Stimulated activated CD4-positive, alpha-beta T cell treated with anti-CD3 and anti-CD28 coated beads, Interleukin-12 subunit alpha, Interleukin-12 subunit beta, amount 100 ng/mL, for 48 hours (primary cell): ENCODE measurements at places on chromosomes 16 and 17.

GRCh38 chr17:61354895-61355874, 44.5 kb upstream of the TBX2 start:
- DNase-seq, result no peak

- peak; percentile 8 for DNase-seq
These were observed 59.3 kb downstream of the JPH3 start for GRCh38 chr16:87661561-87661960.

DNA sequence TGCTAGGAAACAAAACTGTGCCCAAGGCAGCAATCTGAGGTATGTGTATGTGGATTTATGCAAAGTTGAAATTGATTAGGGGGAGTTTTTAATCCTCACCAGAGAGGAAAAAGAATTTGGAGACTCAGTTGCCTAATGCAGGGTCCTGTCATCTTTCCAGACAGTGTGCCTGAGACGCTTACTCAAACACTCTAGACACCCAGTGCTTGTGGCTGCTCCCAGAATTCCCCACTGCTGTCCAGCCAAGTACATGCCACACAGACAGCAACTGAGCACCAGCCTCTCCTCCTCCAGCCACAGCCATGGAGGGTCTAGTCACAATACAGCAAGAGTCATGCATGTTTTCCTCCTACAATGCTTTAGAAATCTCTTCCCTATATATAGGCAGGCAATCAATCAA, 118.1 kb downstream of the HIC1 start:
- DNase-seq, result no peak

DNA sequence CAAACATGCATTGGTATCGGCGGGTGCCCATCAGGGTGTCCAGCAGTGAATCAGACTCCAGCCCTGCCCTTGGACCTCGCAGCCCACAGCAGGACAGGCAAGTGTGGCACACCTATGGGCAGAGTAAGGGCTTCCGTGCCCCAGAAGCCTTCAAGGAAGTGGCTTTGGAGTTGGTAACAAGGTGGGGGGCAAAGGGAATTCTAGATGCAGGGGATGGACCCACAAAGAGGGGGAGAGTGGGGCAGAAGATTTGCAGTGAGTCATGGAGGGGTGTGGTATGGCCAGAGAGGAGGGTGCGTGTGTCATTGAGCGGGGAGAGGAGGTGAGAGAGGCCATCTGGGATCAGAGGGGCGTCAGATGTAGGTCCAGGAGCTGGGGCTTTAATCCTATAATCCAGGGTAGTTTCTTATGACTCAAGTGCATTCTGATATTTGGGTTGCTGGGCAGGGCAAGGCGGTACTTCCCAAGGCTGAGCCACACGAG, 8.5 kb upstream of the SPNS2 start:
- no peak for DNase-seq

- DNase-seq, result no peak
These were observed 15.6 kb downstream of the SMPD3 start for GRCh38 chr16:68432701-68433100.

DNA sequence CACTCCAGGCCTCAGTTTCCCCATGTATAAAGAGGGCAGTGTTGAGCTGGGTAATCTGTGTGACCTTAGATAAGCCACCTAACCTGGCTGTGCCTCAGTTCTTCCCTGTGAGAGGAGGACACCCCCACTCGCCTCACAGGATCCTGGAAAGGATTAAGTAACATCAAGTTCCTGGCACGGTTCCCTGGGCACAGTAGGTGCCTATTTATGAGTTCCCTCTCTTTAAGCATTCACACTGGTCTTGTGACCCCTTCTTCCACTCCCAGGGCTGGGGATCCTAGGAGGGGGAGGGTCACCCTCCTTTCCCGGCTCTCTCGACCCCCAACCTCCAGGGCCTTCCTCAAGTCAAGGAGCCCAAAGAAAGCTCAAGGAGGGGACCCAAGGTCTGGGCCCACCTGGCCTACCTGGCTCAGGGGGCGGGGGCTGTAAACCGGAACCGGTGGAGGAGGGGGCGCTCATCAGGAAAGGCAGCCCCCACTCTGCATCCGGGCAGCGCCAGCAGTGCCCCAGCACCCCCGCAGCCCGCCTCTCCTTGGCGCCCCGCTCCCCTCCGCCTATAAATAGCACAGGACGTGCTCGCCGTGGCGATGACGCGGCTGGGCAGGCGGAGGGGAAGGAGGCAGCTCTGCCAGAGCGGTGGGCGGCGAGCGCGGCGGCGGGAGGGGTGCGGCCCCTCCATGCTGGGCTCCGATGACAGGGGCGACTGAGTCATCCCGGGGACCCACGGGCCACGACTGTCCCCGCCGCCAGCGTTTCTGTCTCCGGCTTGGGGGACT, 9.4 kb downstream of the RPL19 start:
- no peak for DNase-seq

DNA sequence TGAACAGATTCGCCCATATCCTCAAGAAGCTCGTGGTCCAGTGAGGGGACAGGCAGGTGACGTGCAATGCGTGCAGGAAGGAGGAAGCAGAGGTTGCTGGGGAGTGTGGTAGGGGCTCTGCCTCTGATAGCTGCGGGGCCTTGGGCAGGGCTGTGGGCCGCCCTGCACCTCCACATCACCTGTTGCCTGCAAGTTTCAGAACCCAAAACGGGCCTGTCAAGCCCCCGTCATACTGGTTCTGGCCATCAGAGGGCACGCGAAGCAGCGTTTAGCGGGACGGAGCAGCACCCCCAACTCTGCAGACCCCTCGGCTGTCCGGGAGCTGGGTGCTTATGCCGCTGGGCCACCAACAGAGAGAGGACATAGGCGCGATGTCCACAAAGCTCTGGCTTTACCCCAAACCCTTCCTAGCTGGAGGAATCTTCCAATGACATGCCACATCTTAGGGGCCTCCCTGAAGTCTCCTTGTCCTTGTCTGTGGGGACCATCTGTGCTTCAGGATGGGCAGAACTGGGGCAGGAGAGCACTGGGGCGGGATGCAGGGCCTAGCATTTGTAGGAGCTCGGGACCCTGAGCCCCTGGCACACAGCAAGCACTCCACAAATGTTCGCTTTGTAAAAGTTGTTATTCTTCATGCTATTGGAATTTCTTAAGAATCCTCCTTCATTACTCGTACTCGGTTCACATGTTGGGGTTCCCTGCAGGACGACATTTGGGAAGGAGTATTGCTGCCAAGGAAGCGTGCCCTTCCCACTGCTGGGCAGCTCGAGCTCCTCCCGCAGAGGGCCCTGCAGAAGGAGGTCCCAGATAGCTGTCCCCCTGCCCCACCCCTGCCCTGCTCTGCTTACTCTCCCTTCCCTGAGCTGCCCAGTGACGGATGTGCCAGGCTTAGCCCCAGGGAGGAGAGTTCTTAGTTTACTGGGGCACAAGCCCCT, 64.3 kb downstream of the CNGB1 start:
- DNase-seq, result no peak

DNA sequence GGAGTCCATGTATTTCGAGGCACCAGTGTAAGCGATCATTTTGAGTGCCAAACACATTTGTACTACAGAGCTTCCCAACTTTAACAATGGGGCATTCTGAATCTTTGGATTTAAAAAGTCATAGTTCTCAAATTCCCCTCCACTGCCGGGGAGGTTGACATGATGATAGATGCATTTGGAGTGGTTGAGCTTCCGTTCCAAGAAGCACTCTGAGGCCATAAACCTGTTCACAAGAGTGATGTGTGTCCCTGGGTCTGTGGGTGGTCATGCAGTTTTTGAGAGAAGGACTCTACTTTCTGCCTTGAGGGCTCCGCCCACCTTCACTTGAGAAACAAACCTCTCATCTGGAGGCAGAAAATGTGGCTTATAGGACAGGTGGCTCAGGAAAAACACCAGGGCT, 43.7 kb downstream of the IRX5 start:
- no peak for DNase-seq

DNA sequence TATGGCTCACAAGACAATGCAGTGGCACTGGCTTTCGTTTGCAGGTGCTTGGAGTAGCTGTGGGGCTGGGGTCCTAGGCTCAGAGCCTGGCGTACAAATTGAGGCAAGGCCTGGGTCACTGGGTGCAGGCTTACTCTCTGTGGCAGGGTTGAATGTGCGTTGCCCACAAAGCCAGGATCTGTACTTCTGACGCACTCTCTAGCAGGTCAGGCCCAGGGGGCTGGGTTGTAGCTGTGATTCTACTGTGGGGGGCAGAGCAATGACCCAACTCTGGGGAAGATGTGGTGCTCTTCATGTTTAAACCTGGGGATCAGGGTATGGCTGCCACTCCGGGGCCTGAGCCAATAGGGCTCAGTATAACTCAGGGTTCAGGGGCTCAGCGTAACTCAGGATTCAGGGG, 6.4 kb upstream of the PRSS21 start:
- no peak for DNase-seq

- DNase-seq, result no peak
These were observed 50.3 kb upstream of the TBX2 start for GRCh38 chr17:61349350-61349749.
